ENCODE measurements at places on chromosomes 2 and 18. TPM values are rescaled to one million over a fixed set of nuclear protein-coding genes. Genes with fewer than 3 reads are reported as not detected.

DNA sequence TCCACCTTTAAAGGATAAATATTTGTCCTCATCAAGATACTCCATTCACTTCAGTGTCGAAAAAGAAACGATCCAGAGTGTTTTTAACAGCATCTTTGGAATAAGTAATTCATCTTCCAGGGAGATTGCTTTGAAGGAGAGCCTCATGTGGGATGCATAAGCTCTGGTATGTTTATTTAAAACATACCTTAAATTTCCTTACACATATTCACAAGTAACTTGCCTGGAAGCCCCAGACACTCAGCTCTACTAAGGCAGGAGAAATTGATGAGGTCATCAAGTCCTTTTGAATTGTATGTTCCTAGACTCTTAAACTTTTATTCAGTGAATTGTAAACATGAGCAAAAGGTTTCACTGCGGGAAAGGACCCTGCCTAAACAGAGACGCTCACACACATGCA, 103.0 kb downstream of the CDK15 start:
- H3K4me1 ChIP-seq = no peaks in the 10 kb centered on the region
- DNase-seq = no peak
- no peaks in the 10 kb centered on the region for H3K27me3 ChIP-seq
- peak overlapping the region; percentile 4 for H3K27ac ChIP-seq
- no peaks in the 10 kb centered on the region for H3K36me3 ChIP-seq
- H3K4me3 ChIP-seq = no peak overlapping the region

- no peak overlapping the region for H3K27ac ChIP-seq
- no peaks in the 10 kb centered on the region for H3K36me3 ChIP-seq
- no peak overlapping the region for H3K4me3 ChIP-seq
- no peaks in the 10 kb centered on the region for H3K4me1 ChIP-seq
- no peaks in the 10 kb centered on the region for H3K27me3 ChIP-seq
- no peak for DNase-seq
Observed at GRCh38 chr2:148619560-148620195, 24.9 kb upstream of the EPC2 start.

- no peaks in the 10 kb centered on the region for H3K4me1 ChIP-seq
- DNase-seq = no peak
- no peaks in the 10 kb centered on the region for H3K27me3 ChIP-seq
- H3K36me3 ChIP-seq = no peaks in the 10 kb centered on the region
- H3K4me3 ChIP-seq = no peak overlapping the region
Observed at GRCh38 chr2:12298352-12298751, 418.4 kb upstream of the TRIB2 start.

DNA sequence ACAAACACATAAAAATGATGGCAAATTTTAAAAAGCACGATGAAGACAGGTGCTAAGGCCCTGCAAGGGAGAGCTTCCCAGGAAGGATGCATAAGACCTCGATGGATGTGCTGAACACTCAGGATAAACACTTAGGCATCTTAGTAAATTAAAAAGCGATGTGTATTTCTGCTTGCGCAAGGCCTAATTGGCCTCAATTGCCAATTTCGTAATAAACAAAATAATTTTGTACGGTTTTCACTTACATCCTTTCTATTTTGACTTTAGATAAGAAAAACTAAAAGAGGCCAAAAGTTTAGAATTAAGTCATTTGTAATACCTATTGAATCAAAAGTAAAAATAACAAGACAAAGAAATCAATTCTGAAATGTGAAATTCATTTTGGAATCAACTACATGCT, 189.1 kb downstream of the TCF4 start:
- H3K4me1 ChIP-seq = no peaks in the 10 kb centered on the region
- peak overlapping the region; percentile 41 for H3K27ac ChIP-seq
- H3K36me3 ChIP-seq = no peaks in the 10 kb centered on the region
- DNase-seq = no peak
- H3K27me3 ChIP-seq = no peaks in the 10 kb centered on the region
- H3K4me3 ChIP-seq = peak overlapping the region; percentile 36

ASPRV1 gene
- total RNA-seq = 4.5 TPM

Data from breast epithelium (tissue), 4 donors.